NCI-H1694 (cell line): ENCODE measurements at places on chromosomes 1 and 21.
A peak's percentile ranks its signal among the peaks of the same experiment; 100 is the strongest.

DNA sequence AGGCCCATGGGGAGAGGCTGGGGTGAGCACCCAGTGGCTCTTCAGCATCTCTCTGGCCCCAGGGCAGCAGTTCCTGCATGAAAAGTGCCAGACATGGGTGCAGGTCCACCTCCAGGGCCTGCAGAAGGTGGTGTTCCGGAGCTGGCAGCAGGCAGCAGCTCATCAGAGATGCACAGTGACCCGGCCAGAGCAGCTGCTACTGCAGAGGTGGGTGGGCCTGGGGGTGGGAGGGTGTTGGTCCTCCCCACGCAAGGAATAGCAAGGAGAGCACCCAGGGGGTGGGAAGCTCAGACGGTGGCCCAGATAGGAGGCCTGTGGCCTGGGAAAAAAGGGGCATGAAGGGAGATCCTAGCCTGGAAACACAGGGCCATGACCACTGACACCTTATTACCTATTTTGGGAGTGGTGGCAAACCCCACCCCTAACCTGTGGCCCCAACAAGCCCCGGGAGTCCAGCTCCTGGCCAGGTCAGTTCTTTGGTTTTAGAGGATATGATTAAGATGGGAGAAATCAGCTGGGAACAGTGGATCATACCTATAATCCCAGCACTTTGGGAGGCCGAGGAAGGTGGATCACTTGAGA is 20.2 kb downstream of the C1orf167 start:
- no peak for DNase-seq

- no peak for DNase-seq
Observed at GRCh38 chr1:53590531-53591515, 131.6 kb downstream of the DMRTB1 start.

DNA sequence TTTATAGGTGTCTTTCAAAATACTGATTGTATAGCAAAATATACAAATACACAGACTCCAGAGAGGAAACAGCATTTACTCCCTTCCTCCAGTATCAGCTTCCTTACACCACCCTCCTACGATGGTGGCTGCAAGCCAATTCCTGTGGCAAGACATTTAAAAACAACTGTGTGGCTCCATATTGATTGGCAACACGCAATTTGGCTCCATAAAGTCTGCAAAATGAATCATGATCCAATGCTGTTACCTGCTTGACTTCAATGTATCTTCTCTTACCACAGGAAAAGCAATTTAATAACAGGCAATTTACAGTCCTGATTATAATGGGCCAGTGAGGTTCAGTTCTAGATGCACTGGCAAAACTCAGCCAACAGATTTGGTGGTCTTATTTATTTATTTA is 19.7 kb upstream of the ATP6V1G3 start:
- DNase-seq = no peak

GRCh38 chr1:89487972-89488371 is 36.7 kb upstream of the LRRC8B start:
- no peak for DNase-seq

DNA sequence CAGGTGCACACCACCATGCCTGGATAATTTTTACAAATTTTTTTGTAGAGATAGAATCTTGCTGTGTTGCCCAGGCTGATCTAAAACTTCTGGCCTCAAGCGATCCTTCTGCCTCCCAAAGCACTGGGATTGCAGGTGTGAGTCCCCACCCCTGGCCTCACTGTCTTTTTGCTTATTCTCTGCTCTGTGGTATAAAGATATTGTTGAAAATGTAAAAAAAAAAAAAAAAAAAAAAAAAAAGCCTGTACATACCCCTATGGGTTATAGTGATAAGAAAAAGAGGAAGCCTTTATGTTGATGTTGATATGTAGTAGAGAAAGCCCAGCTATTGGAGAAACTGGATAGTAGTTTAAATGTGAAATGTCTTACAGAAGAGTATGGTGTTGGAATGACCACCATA is 125.8 kb downstream of the XPR1 start:
- no peak for DNase-seq

DNA sequence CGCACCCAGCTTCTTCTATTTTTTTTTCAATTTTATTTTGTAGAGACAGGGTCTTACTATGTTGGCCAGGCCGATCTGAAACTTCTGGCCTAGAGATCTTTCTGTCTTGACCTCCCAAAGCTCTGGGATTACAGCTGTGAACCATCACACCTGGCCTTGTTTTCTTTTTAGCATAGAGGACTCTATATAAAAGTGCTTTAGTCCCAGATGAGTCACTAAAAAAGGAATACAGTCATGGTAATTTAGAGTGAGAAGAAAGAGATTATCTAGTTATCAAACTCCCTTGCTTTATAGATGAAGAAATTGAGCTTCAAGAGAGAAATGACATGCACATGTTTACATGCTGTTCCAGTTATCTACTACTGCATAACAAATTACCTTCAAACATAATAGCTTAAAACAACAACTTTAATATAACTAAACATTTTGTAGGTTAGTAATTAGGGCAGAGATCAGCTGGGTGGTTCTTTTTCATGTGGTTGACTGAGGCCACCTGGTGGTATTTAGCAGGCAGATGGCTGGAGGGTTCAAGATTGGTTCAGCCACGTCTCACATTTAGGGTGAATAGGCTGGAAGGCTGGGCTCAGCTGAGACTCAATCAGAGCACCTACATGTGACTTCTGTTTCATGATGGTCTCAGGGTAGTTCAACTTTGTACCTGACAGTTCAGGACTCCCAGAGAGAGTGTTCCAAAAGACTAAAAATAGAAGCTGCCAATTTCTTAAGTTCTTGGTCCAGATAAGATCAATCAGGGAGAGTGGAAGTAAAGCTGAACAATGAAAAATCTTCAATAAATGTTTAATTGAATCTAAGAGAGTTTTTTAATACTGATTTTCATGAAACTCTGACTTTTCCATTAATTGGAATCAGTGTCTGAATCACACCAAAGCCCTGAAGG is 16.9 kb upstream of the MTF2 start:
- peak; percentile 71 for DNase-seq

GRCh38 chr1:15542388-15543250 is 16.0 kb downstream of the DNAJC16 start:
- no peak for DNase-seq

GRCh38 chr1:172748201-172748600 is 89.3 kb downstream of the FASLG start:
- no peak for DNase-seq

DNA sequence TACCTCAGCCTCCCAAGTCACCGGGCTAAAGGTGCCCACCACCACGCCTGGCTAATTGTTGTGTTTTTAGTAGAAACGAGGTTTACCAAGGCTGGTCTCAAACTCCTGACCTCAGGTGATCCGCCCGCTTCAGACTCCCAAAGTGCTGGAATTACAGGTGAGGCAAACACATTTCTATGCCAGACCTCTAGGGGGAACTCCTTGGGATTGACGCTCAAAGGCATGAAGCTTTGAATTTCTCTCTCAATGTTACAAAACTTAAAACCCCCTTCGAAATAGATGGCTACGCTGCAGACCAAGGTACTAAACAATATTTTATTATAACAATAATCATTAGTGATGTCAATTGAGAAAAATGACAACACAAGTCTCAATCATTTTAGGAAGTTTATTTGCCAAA is 330.0 kb downstream of the SETD4 start:
- no peak for DNase-seq

DNA sequence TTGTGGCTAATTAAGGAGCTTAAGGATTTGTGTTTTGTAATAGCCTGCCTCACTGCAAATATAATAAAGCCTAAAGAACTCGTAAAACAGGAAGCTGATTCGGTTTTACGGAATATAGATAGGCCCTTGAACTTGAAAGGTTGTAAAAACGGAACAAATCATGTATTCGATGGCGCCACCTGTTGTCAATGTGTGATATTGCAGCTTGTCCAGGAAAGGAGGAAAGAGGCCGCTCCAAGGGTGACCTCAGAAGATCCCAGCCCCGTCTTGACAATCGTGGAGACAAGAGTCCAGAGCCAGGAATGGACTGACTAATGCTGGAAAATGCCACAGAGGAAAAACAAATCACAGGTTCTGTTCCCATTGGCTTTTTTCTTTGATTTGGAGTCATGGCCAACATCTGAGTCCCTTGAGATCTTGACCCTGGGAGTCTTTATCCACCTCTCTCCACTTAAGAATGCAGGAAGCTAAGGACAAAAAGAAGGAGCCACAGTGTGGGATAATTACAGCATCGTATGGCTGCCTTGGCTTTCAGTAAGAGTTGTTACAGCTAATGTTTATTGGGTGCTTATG is 7.0 kb upstream of the IGSF21 start:
- DNase-seq = peak; percentile 68

DNA sequence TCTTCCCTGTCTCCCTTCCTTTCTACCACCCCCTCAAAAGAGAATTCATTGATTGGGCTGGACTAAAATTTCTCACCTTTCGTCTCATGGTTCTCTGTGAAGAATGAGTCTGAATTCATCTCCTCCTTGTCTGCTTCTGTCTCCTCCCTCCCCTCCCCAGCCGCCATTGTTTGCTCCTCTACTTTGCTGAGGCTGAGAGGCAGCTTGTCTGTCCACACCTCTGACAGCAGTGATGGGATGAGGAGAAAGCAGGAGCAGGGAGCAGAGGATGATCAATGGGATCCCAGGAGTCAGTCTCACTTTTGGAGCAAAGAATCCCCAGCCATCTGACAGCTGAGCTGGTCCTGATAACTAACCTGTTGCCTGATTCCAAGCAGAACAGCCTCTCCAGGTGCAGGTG is 2.5 kb downstream of the ILDR2 start:
- no peak for DNase-seq

DNA sequence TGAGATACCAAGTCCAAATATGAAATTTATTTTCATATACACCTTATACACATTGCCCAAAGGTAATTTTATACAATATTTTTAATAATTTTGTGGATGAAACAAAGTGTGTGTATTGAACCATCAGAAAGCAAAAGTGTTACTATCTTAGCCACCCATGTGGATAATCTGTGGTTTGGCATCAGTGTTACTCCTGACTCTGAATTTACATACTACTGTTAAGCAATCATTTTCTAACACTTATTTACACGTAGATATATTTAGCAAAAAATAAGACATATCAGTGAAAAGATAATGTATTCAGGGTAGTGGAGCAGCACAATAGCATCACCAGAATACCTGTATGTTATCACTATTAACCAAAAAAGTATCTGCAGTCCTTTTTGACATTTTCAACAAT is 23.8 kb downstream of the DENND2D start:
- DNase-seq = no peak

- no peak for DNase-seq
Observed at GRCh38 chr1:184919892-184920291, 54.4 kb downstream of the NIBAN1 start.

DNA sequence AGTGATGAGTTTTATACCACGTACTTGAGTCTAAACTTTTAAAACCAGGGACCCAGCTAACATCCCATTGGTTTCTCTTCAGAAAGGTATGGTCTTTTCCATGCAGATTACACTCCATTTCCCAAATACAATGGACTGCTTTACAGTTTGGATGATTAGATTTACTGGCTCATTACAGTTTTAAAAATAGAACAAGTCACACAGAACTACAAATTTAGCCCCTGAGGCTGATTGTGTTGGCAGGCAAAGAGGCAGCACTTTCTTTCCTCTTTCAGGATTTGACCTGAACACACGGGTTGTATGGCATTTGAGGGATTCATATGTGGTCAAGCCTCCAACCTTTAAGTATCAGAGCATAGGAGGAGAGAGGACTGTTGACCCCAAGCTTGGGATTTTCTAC is 21.8 kb upstream of the VTCN1 start:
- DNase-seq = no peak

DNA sequence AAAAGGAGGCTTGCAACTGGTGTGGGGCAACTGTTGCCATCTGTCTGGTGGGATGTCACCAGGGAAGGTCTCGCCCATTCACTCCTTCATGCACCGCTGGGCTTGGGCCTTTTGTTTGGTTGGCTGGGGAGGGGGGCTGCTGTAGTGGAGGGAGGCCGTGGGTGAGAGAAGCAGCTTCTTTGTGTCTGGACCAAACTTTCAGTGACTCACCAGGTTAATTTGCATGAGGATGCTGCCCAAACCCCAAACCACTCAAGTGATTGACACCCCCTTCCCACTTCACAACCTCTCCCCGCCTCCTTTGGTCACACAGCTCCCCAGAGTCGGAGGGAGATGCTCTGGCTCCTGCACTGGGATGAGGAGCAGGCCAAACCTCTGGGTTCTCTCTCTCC is 19.7 kb downstream of the BTG2 start:
- peak; percentile 57 for DNase-seq

- DNase-seq = peak; percentile 6
Observed at GRCh38 chr1:119885903-119886783, 10.2 kb downstream of the ADAM30 start.

DNA sequence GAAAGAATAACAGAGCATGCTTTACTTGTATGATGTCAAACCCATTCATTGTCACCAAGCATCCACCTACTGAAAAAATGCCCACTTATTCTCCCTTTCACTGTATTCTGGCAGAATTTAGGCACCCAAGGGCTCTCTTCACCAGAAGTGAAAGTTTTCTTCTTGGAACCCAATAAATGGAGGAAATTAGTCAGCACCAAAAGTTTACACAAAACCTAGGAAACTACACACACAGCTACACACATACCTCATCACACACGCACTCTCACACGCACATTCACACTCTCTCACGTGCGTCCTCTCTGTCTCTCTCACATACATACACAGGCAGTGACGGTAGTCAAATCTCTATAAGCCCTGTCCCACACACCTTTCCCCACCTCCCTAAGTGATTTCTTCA is 37.6 kb downstream of the MCOLN2 start:
- no peak for DNase-seq

DNA sequence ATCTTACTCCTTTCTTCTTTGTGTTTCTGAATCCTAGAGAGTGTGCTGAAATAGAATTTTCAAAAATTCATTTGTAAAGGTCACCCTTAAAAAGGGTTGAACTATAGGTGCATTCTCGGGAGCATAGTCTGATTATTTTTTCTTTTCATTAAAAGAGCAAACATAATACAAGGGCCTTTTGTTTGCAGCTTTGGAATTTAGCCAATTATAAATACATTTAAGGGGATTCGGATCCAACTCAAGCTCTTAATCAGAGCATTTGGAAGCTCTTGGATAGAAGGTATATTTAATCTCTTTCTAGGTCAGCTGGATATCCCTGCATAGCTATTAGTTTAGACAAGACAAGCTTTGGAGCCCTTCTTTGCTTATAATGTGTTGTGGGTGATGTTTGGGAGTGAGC is 321.7 kb downstream of the HHAT start:
- DNase-seq = no peak

DNA sequence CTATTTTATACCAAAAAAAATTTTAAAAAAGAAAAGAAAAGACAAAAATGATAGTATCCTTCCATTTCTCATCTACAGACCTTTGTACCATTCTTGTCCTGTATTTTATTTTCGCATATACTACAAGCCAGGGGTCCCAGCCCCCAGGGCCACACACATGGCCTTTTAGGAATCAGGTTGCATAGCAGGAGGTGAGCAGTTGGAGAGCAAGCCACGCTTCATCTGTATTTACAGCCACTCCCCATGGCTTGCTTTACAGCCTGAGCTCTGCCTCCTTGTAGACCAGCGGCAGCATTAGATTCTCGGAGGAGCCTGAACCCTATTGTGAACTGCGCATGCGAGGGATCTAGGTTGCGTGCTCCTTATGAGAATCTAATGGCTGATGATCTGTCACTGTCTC is 39.8 kb downstream of the RASSF5 start:
- DNase-seq = no peak
